ENCODE measurements at places on chromosomes 12 and 14.

GRCh38 chr12:104356231-104357115, 52.9 kb downstream of the EID3 start:
- DNase-seq = no peak

- no peak for DNase-seq
Observed at GRCh38 chr14:66288511-66288910, 197.7 kb upstream of the CCDC196 start.

- peak; percentile 6 for DNase-seq
Observed at GRCh38 chr12:79886917-79887519, 47.9 kb downstream of the PPP1R12A start.

DNA sequence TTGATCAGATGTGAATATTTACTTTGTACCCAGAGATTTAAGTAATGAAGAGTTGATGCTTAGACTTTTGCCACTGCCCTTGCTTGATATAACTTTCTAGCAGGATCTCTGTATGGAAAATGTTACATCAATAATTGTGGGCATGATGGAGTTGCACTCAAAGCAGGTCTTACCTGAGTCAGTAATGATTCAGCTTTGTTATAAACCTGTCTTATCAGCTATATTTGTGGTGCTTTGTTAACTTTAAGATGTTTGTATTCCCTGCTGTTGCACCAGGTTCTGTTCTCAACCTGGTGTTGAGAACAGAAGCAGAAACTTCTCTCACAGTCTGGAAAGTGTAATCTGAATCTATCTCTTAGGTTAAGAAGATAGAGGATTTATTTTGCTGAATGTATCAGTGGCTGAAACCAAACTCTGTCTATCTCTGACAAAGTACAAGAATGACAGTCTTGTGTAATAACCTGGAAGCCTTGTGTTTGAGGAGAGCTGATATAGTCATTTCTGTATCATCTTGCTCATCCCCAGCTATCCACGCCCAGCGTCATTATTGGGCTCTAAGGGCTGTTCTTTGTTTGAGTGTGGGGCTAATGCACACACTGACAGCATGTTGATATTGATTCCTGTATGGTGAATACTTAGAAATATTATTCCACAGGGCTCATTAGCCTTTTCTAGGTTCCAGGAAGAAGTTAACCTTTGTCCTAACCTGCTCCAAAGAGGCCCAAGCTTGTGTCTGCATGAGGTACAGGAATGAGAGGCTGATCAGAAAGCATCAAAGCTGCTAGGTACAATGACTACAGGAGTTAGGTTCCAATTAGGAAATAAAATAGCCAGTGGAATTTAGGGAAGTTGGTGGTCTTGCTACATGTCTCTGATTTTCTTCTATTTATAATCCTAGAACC, 3.6 kb downstream of the AKAP6 start:
- no peak for DNase-seq

Data from SK-N-SH (cell line).